ENCODE measurements at places on chromosomes 5 and 9.

DNA sequence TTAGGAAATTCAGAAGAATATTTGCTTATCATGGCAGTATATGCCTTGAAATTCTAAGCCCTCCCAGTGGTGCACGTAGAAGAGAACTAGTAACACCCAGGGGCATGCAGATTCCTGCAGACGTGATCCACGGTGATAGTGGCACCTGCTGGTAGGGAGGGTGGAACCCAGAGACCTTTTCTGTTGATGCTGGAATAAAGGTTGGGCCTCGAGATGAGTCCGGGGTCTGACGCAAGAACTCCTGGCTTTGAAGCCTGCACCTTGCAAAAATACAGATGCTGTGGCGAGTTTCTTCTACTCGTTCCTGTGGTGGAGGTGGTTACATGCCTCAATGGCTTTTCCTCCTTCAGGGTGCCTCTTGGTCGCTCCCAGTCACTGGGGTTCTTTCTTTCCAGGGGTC lies 39.5 kb upstream of the PHF2 start:
- DNase-seq = no peak

DNA sequence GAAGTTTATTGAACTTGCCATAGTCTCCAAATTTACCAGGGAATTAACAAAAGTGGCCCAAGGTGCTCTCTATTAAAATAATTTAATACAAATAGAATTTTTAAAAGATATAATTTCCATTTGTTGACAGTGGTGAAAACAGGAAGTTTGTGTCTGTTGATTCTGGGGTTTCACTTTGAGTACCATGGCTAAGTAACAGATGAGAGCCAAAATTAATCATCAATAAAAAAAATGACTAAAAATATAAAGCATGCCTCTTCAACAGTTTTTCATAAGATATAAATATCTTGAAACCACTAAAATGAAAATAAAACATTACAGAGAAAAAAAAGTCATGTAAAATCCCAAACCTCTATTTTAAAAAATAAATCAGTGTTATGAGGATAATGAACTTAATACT lies 49.8 kb downstream of the SGCD start:
- no peak for DNase-seq

DNA sequence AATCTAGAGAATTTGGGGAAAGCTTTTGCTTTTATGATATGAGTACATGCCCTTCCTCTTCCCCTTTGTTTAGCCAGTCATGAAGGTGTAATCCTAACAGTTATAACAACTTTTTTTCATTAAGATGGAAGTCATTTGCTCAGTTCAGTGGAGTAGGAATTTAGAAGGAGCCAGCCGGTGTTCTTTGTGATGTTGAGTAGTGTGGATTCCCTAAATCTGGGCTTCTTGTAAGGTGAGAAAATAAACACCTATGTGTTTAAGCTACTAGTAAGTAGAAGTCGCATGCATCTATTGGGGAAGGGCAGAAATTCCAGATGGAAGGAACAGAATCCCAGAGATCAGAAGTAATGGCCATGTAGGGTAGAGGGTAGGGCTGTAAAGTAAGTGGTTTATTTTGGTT lies 13.6 kb upstream of the CNTLN start:
- DNase-seq = no peak

DNA sequence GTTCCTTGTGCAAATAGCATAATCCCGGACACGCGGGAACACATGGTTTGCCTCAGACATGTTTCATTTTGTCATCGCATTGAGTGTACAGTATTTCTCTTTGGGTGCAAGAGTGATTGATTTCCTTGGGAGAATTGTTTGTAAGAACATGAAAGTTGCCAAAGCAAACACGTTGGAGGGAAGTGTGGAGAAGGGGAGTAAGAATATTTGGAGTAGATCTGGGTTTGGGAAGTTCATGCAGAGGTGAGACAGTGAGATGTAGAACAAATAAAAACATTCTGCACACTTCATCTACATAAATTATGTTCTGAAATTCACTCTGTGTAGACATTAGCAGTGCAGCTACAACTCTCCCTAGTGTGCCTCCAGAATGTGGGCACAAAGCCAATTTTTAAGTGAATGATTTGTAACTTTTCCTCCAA lies 24.0 kb downstream of the FOXD1 start:
- DNase-seq = no peak

- DNase-seq = no peak
These were observed 1.7 kb downstream of the CCNG1 start for GRCh38 chr5:163439092-163439425.

DNA sequence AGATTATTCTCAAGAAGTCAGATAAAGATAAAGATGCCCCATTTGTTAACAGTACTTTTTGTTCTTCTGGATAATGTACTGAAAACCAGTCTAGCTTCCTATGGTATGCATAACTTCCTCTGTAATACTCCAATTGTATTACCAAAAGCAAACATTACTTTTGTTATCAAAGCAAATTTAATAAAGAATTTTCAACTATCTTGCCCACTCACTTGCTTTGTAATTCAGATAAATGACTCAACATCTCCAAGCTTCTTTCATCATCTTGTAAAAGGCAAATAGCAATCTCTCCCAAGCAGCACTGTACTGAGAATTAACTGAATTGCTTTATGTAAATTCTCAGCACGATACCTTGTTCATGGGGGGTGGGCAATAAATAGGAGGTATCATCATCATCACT lies 98.3 kb downstream of the NFIB start:
- no peak for DNase-seq

- no peak for DNase-seq
These were observed 634.4 kb upstream of the C9orf72 start for GRCh38 chr9:28207657-28208056.

DNA sequence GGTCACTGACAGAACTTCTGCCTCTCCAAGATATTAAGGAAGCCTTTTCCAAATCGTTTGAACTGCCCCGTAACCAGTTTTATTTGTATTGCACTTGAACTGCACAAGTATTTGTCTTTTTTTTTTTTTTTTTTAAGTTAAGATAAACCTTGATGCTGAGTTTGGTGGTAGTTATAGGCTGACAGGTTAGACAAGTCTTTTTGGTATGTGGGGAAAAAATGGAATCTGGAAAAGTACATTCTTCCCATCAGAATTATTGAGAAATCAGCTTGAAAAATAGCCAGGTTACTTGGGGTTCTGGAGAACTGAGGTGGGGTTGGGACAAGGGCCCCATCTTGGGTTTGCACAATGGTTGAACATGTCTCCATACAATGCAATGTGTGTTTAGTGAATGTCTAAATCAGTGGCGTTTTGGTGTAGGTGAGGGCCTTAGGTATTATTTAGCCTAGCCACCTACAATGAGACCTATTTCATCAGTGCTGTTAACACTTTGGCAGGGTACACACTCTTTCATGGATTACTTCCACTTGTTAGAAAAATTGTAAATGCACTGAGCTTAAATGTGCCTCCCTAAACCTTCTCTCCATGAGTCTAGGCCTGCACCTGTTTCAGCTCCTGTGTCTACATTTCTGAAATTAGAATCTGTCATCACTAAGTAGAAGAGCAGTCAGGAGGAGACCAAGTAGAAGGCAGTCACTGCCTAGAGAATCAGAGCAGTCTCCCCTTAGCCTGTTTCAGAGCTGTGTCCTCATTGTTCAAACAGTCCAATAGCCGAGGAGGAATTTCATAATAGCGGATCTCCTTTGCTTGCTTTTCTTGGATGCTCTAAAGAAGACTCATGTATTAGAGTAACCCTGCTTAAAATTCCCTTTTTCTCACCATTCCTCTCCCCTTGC lies 140.0 kb upstream of the HMHB1 start:
- DNase-seq = no peak

DNA sequence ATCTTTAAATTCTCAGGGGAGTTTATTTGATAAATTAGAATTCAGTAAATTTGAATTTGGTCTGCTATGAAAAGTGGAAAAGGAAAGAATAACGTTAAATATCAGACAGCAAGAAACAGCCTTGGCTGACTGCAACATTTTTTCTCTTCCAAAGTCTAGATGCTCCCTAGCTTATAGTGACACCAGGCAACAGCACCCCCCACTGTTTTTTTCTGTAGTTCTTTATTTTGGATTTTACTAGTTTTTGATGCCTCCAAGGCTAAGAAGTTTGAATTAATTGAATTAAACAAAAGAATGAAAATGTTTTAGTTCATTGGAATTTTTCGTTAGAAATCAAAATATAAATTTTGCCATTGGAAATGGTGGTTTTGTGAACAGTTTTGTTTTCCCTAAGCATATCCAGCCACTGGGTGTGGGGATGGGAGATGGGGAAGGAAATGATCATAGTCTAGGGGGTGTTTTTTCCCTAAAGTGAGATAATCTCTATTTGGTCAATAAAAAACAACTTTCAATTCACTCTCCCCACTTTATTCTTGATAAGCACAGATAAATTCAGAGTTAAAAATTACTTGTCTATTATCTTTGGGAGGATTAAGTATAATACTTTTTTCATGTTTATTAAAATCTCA lies 199.3 kb upstream of the CD180 start:
- no peak for DNase-seq

- DNase-seq = no peak
These were observed at the start of gene CDO1 for GRCh38 chr5:115816226-115817081. CDO1 (minus strand) TSS chr5:115816659; CDS start chr5:115816397, 262 bp downstream.

- no peak for DNase-seq
These were observed 33.0 kb downstream of the USP20 start for GRCh38 chr9:129868023-129868871.

- no peak for DNase-seq
These were observed 1.4 kb downstream of the NR6A1 start for GRCh38 chr9:124769549-124770358.

DNA sequence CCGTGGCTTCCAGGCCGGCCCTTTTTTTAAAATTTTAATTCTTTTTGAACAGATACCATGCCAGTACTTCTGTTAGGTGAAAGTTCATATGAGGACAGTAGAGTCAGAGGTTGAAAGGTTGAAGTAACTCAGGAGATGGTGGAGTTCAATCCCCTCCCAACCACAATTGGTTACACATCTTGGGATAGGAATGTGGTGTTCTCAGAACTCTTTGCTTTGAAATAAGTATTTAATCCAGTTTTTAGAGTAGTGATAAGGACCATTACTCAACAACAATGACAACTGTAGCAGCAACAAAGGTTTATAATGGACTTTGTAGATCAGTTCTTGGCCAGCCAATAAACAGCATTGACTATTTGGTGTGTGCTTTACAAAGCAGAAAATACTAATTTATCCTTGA lies 116.0 kb downstream of the ARHGAP26 start:
- DNase-seq = no peak

GRCh38 chr5:154359221-154359573 lies 86.6 kb upstream of the SAP30L start:
- no peak for DNase-seq

DNA sequence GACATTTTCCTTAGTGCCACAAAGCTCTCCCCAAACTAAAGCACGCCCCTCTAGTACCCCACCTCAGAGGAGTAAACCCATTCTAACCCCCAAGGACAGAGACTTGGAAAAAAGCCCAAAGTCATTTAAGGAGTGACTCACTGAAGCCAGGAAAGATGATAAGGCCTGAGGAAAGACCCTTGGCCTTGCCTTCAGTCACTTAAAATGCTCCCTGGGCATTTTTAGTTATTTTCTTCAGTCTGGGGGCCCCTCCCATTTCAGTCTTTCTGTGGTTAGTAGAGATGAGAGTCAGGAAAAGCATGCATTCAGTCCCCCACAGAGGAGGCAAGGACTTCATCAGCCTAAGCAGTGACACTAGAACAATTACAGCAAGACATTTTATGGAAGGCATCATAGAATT lies 13.7 kb upstream of the TLX3 start:
- DNase-seq = no peak

DNA sequence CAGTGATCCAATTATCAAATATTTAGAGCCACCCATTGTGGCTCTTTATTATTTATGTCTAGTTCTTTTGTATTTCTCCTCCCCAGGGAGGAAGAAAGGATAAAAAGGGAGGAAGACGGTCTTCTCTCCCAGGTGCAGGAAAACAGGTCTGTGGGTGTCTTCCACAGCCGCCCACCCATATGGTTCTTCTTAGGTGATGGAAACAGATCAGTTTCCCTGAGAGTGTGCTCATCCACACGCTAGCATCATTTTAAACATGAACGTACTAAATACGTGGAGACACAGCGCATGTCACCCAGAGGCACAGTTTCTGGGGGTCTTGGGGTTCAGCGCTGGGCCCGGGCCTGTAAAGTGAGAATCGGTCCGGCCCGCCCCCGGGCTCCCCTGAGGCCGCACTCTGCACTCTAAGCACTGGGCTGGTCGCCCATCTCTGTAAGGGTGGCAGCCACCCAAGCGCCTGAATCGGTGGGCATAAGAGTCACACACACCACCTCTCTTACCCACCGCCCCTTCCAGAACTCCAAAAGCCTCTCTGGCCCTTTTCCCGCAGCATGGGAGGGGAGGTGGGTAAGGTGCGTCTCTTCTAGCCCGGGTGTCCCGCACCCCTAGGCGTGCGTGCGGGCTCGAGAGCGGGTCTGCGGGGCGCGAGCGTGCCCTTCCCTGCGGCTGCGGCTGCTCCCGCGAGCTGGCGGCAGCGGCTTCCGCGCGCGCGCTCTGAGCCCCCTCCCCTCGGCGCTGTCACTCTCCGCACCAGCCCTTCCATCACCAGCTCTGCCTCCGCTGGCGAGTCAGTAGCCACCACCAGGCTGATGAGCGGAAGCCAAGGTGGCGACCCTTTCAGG lies 1.3 kb downstream of the PTCH1 start:
- no peak for DNase-seq

DNA sequence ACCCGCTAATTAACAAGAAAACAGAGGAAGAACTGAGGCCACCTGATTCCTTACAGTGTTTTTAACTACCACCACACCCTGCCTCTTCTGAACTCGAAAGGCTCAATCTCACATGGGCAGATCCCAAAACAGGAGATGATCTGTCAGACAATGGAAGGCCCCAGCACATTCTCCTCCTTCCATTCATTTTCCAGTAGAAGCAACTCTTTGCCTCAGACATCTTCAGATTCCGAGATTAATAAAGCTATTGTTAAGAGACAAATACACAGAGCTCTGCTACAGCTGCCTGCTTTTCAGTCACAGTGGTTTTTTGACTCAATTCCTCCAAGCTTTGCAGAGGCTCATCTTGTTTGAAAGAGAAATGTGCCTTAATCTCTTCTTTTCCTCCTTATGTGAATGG lies 127.2 kb upstream of the ADAMTSL1 start:
- no peak for DNase-seq

DNA sequence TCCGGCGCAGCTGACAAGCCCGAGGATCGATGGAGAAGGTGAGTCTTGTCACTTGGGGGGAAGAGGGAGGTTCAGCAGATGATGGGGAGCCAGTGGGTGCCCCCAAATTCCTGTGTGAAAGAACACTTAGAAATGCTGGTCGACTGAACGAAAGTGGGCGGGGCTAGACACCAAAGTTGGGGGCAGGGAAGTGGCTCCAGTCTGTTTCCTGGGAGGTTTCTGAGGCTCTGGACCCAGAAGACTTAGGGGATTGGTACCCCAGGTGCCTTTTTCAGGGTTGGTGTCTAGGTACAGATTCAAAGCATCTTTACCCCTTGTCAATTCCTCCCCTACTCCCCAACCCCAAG lies 278.6 kb downstream of the ZSWIM6 start:
- DNase-seq = no peak

Measured in stimulated activated CD8-positive, alpha-beta memory T cell treated with anti-CD3 and anti-CD28 coated beads, Interleukin-4, amount 100 ng/mL, for 4 hours (primary cell).